Breast epithelium (tissue), 4 donors: ENCODE measurements at places on chromosomes 1 and 21. TPM values are rescaled to one million over a fixed set of nuclear protein-coding genes. Genes with fewer than 3 reads are reported as not detected.

KCND3 gene
- 10.2 TPM for total RNA-seq

CA6 gene
- total RNA-seq = not detected

S100A3 gene
- 2.6 TPM for total RNA-seq

- peaks cover 4% of the 10 kb centered on the region for H3K4me1 ChIP-seq
- DNase-seq = no peak
- peak within 1 kb of the TSS; percentile 73 for H3K4me3 ChIP-seq
- no peaks in the 10 kb centered on the region for H3K36me3 ChIP-seq
- peak within 1 kb of the TSS; percentile 85 for H3K27ac ChIP-seq
- no peaks in the 10 kb centered on the region for H3K27me3 ChIP-seq
Observed at GRCh38 chr21:42218836-42219605, at the start of gene ABCG1. TSS of gene ABCG1 (plus strand) at chr21:42219140. CDS start at chr21:42219263, 123 bp downstream.

DNA sequence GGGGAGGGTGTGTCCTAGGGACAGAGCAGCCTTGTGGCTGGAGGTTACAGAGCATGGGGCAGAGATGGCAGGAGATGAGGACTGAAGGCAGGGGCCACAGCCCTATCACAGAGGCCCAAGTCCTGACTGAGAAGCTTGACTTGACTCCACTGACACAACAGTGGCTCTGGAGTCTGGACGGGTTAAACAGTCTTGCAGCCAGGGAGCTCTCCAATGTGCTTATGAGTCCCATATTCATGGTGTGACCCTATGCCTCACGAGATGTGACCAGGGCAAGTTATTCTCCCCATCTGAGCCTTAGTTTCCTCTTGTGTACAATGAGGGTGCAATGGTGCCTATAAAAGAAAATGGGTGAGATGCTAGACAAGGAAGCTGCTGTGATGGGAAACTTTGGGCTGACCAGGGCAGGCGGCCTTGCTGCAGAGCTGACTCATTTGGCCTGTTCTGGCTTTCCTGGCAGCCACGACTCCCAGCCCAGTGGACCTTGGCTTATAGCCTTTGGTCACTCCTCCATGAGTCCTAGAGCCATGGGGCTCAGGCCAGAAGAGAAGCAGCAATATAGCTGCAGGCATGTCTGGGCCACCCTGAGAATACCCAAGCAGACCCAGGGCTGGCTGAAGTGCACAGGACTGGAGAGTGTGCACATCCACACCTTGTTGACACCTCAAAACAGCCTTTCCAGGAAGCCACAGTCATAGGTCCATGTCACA is 2.8 kb upstream of the TTC22 start:
- no peaks in the 10 kb centered on the region for H3K36me3 ChIP-seq
- H3K4me1 ChIP-seq = peaks cover 7% of the 10 kb centered on the region
- H3K27ac ChIP-seq = no peak overlapping the region
- H3K27me3 ChIP-seq = no peaks in the 10 kb centered on the region

- H3K36me3 ChIP-seq = no peaks in the 10 kb centered on the region
- no peaks in the 10 kb centered on the region for H3K4me1 ChIP-seq
- peak overlapping the region; percentile 73 for H3K4me3 ChIP-seq
- peak overlapping the region; percentile 98 for H3K27ac ChIP-seq
- H3K27me3 ChIP-seq = no peaks in the 10 kb centered on the region
Observed at GRCh38 chr1:109547463-109548320, 723 bp upstream of the GNAI3 start.

DNA sequence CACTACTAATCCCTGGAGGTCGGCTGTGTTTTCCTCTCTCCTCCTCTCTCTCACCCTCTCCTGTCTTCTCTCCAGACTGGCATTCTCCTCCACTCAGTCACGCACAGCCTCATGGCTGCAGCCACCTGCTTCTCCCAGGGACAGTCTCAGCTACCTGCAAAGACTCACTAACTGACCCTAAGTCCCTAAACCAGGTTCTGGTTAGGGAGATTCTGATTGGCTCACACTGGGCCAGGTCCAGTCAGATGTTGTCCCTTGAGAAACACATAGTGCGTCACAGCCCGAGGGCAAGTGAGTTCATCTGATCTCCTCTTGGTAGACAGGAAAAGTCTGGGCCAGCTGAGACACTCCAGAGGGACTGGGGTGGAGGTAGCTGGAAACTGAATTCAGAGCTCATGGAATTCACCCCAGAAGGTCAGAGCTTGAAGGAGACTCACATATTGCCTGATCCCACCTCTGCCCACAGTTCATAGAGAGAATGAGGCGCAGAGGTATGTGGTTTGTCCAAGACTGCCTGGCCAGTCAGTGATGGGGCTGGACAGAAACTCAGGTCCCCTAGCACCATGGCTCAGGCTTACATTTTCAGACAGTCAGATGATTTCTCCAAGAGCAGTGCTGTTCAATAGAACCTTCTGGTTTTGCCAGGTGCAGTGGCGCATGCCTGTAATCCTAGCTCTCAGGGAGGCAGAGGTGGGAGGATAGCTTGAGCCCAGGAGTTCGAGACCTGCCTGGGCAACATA is 40.4 kb upstream of the RPL11 start:
- H3K27me3 ChIP-seq = no peaks in the 10 kb centered on the region
- no peaks in the 10 kb centered on the region for H3K36me3 ChIP-seq
- H3K27ac ChIP-seq = no peak overlapping the region
- H3K4me1 ChIP-seq = no peaks in the 10 kb centered on the region

DNA sequence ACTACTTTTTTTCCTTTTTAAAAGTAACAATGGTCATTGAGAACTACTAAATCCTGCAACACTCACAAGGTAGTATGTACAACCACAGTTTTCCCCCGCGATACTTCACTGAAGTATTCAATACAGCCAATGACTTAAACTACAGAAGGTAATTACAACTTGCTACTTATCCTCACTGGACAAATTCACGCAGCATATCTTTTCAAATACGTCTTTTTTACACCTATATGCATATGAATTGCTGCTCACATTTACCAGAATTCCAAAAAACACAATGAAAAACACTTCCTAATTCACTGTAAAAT is 12.4 kb downstream of the NRIP1 start:
- no peaks in the 10 kb centered on the region for H3K36me3 ChIP-seq
- H3K4me1 ChIP-seq = peaks cover 5% of the 10 kb centered on the region
- H3K4me3 ChIP-seq = no peak overlapping the region
- H3K27ac ChIP-seq = no peak overlapping the region
- no peaks in the 10 kb centered on the region for H3K27me3 ChIP-seq
